Activated naive CD4-positive, alpha-beta T cell treated with anti-CD3 and anti-CD28 coated beads, Interleukin-2, amount 10 ng/mL, durations not matched to agents 7 days and 5 days (primary cell): ENCODE measurements at places on chromosomes 4 and X.
A peak's percentile ranks its signal among the peaks of the same experiment; 100 is the strongest.

DNA sequence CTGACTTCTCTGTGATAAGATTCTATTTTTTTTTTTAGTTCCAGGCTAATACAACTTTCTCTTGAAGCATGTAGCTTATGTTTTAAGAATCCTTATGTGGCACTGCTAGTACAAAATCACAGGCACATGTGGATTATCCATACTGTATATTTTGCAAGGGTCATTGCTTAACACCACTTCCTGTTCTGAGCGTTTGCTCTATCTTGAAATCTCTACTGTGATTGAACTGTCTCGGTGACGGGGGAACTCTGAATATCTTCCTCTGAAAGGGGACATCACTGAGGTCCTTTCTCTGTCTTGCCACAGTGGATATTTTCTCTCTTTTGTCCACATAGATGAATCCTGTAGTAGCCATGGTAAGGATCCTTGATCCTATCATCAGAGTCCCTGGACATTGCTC, 2.1 kb upstream of the WFS1 start:
- no peak for DNase-seq

- DNase-seq, result no peak
These were observed 109.0 kb upstream of the ACSL4 start for GRCh38 chrX:109841869-109842579.

GRCh38 chr4:149499726-149500125, 315.9 kb downstream of the IQCM start:
- DNase-seq, result no peak

- DNase-seq, result no peak
These were observed 1.3 kb downstream of the SLC9A7 start for GRCh38 chrX:46757593-46757992.

GRCh38 chr4:78644744-78645330, 93.3 kb downstream of the ANXA3 start:
- DNase-seq, result peak; percentile 66

- no peak for DNase-seq
These were observed 6.9 kb upstream of the STK32B start for GRCh38 chr4:5044341-5044740.

DNA sequence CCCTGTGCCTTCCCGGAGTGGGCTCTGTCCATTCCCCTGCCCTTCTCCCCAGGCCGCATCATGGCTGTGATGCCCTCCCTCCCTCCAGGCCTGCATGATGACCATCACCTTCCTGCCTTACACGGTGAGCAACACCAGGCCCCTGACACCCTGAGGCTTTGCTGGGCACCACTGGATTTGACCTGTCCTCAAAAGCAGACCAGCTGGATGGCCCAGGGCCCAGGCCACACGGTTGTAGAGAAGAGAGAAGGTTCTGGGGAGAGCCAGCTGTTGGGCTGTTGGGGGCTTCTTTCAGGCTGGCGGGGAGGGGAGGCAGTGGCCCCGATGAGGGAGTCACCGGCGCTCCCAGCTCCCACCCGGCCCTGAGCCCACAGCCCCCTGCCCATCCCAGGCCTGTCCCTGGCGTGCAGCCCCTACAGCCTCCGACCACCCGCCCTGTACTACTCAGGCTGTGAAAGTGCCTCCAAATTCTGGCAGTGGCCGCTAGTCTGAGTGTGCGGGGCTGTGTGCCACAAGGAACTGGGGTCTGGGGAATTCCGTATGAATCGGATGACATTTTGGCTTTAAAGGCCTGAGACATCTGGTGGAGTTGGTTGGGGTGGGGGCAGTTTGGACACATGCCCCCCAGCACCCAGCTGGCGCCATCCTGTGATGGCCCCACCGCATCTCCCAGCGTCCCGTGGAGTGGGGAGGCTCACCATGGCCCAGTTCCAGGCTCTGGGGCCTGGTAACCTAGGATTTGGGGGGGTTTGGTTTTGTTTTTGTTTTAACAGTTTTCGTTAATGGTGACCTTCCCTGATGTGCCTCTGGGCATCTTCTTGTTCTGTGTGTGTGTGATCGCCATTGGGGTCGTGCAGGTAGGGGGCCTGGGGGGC, 19.6 kb downstream of the TMEM175 start:
- DNase-seq, result no peak

DNA sequence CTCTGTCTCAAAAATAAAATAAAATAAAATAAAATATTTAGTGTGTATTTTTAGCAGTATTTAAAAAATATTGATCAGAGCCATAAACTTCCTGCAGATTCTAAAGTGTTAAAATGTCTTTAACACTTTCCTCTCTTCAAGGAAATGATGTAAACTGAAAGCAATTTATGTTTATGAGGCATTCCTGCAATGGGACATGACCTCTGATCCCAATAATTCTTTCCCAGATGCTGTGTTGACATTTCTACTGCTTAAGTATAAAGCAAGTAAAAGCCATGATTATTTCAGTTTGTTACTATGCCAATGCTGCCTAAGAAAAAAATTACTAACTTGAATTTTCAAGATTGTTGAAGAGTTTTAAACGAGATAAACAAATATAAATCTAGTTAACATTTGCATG, 29.0 kb downstream of the COQ2 start:
- no peak for DNase-seq

GRCh38 chr4:6876440-6876839, 33.2 kb upstream of the TBC1D14 start:
- DNase-seq, result no peak

- no peak for DNase-seq
These were observed 78.7 kb upstream of the PDE5A start for GRCh38 chr4:119707336-119707735.

DNA sequence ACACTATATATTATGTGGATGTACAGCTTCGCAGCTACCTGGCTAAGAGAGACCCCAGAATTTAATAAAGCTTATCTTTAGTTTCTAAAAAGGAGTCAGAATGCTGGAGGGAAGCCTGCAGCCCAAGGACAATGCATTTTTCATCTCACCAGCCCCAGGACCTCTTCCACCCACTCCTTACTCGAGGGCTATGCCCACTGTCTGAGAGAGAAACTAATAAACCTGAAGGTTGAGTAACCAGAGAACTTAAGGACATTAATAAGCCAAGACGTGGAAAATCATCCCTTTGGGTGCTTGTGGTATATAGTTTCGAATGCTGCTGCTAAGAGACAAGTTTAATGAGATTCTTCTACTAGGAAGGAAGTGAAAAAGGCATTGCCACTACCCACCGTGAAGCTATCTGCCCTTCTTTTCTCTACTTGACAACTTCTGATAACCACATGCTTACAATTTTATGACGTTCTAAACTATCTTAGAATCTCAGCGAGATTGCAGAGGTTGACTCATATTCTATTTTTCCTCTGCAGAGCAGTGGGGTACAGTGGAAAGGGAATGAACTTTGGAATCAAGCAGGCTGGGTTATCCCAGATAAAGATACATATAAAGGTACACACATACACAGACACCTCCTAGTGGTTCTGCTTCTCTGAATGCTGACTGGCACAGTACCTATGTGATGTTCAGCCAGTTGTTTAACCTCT, 3.3 kb downstream of the RELL1 start:
- no peak for DNase-seq

DNA sequence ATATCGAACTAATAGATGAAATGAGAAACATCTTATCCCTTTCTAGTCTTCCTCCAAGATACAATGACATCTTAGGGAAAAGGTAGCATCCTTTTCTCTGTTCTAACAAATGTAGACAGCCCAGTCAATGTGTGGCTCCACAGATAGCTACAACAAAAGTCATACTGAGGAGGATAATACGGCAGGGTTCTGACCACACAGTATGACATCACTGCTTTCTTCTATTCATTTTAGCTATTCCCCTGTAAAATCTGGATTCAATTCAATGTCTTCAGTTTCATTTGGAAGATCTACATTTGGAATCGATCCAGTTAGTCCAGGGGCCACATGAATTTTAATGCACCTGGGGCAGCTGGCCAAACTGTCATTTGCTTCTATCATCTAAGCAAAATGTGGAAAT, 51.4 kb downstream of the ENOX2 start:
- no peak for DNase-seq

DNA sequence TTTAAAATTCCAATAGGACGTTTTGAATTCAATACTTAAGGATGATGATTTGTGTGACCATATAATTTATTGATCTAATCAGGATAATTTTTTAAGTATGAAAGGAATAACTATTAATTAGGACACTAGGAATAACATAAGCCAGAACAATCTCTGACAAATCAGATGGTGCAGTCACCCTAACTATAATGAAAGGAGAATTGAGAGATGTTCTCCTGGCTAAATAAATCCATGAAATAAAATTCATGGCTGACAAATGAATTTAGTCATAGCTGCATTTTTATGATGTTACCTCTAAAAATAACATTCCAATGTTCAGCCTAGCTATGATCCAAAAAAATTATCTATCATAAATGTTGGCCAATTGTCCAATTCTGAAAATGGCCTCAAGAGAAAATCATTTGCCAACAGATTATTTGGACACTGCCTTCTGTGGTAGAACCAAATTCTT, 190.6 kb upstream of the NEIL3 start:
- DNase-seq, result no peak

DNA sequence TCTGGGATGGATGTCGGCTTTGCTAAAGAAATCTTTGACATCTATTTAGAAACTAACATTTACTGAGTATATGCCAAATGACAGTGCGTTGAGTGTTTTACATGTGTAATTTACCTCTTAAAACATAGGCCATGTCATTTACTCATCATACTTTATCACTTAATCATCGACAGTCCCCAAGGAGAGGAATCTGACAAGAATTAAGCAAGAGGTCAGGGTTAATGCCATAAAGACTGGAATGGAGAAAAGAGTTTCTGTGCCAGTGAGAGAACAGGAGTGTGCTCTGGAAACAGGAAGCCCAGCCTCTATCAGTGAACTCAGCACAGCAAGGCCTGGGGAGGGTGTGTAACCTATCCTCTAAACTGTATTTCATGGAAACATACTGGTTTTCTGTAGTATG, 28.0 kb upstream of the AMOT start:
- no peak for DNase-seq

GRCh38 chrX:115362334-115363095, 73.0 kb downstream of the LUZP4 start:
- DNase-seq, result no peak

DNA sequence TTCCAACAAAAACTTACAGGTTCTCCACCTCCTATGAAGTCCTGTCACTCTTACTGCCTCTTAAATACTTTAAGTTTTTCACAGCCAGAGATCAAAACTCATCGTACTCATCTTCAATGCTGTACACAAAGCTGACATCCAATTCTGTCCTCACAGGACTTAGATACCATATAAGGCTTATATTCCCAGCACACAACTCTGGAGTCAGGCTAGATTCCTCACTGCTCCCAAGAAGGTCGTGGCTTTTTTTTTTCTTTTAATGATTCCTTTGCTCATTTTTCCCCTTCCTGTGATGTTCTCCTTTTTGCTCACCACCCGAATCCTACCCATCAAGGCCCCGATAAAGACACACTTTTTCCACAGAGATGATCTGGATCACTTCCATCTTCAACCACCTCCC, 914 bp downstream of the TRAPPC2 start:
- no peak for DNase-seq

- no peak for DNase-seq
These were observed 230.7 kb downstream of the EVC2 start for GRCh38 chr4:5477613-5478012.

- DNase-seq, result no peak
These were observed 1.1 kb downstream of the NAA10 start for GRCh38 chrX:153933748-153934147.

GRCh38 chr4:157992038-157992705, 180.7 kb downstream of the GASK1B start:
- DNase-seq, result peak; percentile 21

GRCh38 chr4:148203056-148203898, 238.9 kb downstream of the NR3C2 start:
- DNase-seq, result no peak

- no peak for DNase-seq
These were observed 39.3 kb downstream of the PAGE1 start for GRCh38 chrX:49656533-49656932.

DNA sequence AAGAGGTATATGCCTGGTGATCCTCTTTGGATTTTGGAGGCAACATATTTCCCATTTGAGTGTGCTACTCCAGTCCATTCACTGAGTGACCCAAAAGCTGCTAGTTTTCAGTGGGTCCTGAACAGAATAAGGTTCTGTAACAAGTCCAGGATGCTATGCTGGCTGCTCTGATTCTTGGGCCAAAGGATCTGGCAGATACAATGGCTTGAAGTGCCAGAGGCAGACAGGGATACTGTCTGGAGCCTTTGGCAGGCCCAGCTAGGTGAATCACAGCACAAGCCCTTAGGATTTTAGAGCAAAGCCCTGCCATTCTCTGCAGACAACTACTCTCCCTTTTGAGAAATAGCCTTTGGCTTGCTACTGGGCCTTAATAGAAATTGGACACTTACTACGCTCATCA, 40.6 kb downstream of the DCHS2 start:
- DNase-seq, result no peak

- no peak for DNase-seq
These were observed 69.3 kb downstream of the OPHN1 start for GRCh38 chrX:68363984-68364383.

DNA sequence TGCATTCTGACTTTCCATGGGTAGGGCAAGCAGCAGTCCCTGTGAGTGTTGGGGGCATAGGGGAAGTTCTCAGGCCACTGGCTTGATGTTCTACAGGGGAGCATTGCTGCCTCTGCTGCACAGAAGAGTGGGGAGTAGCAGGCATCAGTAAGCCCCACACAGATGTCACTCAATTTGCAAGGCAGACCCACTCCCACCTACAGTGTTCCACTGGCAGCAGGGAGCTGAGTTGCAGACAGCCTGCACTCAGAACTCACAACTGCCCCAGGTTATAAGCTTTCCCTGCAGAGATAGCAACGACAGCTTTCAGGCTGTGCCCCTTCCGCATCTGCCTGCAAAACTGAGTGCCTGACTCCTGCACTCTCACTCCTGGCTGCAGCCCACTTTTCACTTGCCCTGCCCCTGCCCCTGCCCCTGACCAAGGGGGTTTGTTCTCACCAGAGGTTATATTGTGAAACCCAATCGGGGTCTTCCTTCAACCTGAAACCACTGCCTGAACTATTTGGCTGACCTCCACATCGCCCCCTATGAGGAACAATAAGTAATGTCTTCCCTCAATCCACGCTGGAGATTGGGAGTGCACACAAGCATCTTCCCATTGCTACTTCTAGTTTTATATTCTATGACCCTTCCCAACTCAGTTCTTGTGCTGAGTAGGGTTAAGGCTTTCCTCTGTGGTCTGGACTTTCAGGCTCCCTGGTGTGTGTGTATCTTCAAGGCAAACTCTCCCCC, 227.4 kb upstream of the CXorf51B start:
- no peak for DNase-seq

- DNase-seq, result no peak
These were observed 400.7 kb downstream of the DCAF12L2 start for GRCh38 chrX:125765347-125765746.

DNA sequence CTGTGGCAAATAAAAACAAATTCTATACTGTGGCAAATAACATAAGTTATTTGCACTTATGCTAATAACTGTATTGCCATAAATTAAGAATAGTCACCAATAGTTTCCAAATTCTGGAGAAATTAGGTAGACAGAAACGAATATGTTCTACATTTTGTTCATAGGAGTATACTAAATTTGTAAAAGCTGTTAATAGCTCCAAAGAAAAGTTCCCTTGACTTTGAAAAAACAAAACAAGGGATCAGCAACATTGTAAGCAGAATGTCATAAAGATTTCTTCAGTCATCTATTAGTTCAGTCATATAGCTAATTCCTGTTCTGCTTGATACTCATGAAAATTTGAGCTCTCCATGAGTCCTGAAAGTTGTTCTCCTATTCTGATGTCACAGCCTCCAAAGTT, 1472.8 kb downstream of the C4orf33 start:
- DNase-seq, result no peak
